ENCODE measurements at places on chromosomes 11 and 22.

DNA sequence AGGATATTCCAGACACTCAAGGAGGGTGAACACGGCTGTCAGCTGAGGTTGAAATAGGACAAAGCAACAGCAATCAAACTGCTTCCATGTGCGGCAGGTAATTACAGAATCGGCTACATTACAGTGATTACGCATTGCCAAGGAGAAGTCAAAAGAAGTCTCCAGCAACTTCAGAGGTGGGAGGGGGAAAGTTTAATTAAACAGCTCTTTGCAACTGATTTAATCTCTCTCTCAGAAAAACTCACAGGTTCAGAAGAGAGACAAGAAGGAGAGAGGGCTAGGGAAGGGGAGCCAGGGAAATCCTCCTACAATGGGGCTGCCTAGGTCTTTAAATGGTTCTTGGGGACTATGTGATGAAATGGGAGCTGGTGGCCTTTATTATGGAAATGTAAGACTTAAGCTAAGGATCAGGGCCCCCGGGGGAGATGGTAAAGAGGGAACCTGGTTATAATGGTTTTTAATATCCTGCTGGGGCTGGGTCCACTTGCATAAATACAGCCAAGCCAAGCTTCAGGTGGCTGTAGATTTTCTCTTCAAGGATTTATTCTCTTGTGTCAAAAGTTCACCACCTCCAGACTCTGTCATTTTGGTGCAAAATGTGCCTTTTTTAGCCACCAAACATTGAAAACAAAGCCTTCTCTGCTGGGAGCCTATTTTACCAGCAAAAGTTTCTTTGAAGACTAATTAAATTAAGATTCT lies 354.7 kb upstream of the NARS2 start:
- DNase-seq: no peak

DNA sequence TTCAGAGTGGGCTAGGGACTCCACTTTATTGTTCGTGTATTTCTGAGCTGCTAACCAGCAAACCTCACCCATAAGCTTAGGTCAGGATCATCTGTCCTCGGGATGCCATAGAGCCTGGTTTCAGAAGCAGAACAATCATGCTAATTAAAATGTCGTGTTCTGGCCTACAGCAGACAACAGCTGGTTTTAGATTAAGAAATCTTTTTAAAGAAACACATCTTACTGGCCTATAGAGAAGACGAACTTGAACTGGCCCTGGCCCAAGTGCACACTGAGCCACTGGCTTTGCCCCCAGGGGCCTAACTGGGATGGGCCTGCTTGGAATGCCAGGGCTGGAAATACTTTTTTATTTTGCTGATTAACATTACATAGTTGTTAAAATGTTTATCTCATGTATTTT lies 63.2 kb downstream of the ALX4 start:
- no peak for DNase-seq

DNA sequence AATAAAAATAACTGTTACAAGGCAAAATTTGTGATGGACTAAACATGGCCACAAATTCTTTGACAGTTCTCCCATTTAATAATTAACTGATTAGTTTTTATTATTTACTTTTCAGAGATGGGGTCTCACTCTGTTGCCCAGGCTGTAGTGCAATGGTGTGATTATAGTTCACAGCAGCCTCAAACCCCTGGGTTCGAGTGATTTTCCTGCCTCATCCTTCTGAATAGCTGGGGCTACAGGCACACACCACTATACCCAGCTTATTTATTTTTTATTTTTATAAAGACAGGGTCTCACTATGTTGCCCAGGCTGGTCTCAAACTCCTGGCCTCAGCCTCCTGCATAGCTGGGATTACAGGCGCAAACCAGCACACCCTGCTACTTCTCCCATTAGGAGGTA lies 4.5 kb upstream of the PATL1 start:
- no peak for DNase-seq

- peak; percentile 53 for DNase-seq
Observed at GRCh38 chr11:17014833-17015626, 816 bp upstream of the PLEKHA7 start.

DNA sequence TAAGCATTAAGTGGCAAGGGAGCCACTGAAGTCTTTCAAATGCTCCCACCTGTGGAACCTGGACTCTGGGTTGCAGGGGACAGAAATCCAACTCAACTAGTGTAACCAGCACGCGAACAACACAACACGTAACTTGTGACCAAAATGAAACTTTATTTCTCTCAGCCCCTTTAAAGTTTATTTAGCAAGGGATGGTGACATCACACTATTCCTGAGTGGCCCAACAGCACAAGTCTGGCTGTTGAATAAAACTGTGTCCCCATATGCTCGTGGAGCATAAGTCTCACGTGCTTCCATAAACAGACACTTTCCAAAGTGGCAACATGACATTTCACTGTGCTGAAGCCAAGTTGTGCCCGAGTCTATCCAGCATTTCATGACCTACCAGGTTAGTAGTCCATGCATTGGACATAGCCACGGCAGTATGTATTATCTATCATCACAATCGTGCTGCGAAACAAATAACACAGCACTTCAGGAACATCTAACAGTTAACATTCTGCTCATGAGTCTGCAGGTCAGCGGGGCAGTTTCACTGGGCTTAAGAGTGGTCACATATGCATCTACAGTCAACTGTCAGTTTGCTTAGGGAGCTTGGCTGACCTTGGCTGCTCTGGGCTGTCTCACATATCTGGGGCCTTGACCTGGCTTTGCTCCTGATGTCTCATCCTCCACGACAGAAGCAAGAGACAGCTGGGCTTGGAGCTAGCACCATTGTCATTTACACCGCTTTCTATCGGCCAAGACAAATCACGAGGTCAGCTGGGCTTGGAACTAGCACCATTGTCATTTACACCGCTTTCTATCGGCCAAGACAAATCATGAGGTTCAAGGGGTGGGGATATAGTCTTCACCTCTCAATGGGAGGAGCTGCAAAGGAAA lies 35.0 kb upstream of the LMO2 start:
- DNase-seq: no peak

- no peak for DNase-seq
Observed at GRCh38 chr11:97745515-97746050, 1275.2 kb upstream of the CNTN5 start.

- DNase-seq: no peak
Observed at GRCh38 chr11:95365348-95365747, 134.3 kb upstream of the SESN3 start.

- no peak for DNase-seq
Observed at GRCh38 chr11:70078095-70078780, at the start of gene ANO1. ANO1 (plus strand) TSS chr11:70078317; CDS start chr11:70078607, 290 bp downstream.

GRCh38 chr11:117705866-117706265 lies 91.2 kb downstream of the DSCAML1 start:
- no peak for DNase-seq

GRCh38 chr22:20571078-20571503 lies 63.7 kb downstream of the MED15 start:
- DNase-seq: no peak

DNA sequence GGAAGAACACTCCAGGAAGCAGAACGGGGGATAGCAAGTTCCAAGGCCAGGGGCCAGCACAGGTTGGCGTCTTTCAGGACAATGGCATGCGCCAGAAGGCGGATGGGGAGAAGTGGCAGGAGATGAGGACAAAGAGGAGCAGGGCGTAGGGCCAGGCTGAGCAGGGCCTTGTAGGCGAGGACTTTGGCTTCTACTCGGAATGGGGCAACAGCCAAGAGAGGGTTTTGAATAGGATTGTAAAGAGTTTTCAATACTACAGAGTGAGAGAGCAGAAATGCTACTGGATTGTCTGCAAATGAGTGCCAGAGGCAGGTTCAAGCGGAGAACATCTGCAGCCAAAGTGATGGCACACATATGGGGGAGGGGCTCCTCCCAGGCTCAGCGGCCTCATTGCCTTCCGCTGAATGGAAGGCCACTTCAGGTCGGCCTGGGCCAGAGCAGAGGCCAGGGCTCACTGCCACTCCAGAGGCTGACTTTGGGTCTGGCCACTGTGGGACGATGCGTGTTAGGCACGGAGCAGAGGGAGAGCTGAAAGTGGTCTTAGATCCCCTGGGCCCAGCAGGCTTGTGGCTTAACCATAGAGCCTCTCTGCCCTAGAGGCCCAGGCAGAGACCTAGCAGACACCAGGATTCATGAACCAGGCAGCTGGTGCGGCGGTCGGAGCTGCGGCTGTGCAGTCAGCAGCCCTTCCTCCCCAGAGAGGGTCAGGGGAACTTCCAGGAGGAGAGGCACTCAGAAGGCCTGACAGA lies 118.2 kb downstream of the DSCAML1 start:
- no peak for DNase-seq

GRCh38 chr11:30522536-30523243 lies 63.5 kb downstream of the MPPED2 start:
- DNase-seq: no peak

DNA sequence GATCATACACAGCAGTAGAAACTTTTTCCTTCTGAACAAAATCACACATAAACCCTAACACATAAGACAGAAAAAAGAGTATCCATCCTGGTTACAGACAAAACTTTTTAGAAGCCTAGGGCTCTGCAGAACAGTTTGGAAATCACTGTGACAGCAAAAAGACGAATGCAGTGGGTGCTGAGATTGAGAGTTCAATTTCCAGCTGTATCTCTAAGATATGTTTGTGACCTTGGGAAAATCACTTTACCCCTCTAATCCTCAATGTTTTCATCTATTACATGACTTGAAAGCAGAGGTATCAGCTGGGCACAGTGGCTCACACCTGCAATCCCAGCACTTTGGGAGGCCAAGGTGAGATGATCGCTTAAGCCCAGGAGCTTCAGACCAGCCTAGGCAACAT lies 128.5 kb downstream of the SIK3 start:
- no peak for DNase-seq

DNA sequence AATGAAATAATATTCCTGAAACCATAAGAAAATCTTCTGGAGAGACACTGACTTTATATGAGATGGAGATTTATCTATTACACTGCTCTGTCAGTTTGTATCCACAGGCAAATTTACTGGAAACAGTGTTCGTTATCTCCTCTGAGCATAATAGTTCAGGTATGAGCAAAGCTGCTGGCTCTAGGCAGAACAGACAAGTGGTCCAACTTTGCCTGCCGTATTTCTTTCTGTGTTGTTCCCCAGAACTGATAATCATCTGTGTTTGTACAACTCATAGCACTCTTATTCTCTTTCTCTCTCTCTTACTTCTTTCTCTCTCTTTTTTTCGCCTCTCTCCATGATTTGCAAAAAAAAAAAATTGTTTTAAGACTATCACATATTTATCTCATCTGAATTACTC lies 623.8 kb upstream of the CHORDC1 start:
- DNase-seq: no peak

- DNase-seq: no peak
Observed at GRCh38 chr11:17479284-17480214, 2.9 kb upstream of the ABCC8 start.

- no peak for DNase-seq
Observed at GRCh38 chr22:22903355-22903777, 15.8 kb downstream of the IGLL5 start.

- DNase-seq: no peak
Observed at GRCh38 chr11:69923641-69924307, 104.6 kb upstream of the FGF3 start.

- no peak for DNase-seq
Observed at GRCh38 chr11:110720431-110721275, 8.4 kb upstream of the ARHGAP20 start.

DNA sequence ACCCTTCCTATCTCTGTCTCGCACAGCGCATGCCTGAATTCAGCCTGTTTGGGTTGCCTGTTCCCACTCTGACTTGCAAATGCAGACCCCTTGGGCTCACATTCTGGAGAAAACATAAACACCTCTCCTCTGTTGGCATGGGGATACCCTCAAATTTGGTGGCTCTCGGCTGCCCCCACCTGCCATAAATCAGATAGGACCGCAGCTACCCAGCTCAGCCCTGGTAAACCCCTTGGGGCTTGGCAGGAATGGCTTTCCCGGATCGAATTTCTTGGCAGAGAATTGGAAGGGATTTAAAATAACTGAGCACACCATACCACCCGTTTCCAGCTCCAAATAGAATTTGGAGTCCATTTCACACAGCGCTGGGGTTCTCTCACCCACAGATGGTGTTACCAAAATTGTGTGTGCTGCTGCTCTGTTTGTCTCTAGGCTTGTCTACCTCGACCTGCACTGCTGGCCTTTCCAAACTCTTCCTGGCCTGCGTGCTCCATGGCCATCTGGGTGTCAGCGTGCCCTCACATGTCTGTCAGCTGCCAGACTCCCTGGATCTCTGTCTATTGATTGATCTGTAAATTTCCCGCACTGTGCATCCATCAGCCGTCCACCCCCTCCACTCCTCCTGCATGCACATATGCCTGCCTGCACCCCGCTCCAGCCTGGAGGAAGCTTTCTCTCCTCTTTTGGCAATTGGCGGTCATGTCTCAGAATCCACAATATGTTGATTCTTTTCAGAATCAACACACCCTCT lies 134.0 kb downstream of the NTM start:
- no peak for DNase-seq

- no peak for DNase-seq
Observed at GRCh38 chr11:10274726-10275125, 19.3 kb downstream of the SBF2 start.

DNA sequence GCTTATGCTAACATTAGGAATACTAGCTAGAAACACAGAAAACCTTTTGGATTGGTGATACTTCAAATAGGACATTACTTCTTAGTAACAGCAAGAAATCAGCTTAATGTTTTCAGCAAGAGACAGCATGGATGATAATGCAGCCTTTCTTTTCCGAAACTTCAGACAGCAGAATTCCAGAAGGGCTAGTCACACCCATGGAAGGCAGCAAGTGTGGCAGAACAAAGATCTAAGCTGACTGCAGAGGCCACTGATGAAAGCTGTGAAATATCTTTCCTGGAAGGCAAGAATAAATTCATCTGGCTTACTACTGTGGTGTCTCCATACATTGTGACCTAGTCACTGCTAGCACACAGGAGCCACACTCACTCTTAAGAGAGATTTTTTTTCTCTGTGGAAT lies 100.3 kb downstream of the CCDC83 start:
- no peak for DNase-seq

DNA sequence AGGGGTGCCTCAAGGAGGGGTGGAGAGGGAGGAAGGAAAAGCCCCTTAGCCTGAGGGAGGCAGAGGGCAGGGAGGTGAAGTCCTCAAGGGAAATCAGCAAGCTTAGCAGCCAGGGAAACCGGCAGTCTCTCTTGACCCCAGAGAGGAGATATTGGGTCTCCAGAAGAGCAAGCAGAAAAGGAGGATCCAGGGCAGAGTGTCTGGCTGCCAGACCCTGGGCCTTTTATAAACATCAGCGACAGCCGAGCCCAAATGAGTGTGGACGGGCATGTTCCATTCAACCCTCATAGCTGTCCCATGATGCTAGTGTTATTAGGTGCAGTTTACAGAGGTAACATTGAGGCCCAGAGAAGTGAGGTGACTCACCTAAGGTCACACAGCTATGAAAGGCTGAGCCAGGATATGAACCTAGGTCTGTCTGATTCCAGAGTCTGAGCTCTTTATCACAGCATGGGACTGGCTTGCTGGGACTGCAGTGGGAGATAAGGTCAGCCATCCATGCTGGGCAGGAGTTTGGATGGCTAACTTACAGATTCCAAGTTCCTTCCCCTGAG lies 9.3 kb downstream of the PRDM11 start:
- DNase-seq: no peak

DNA sequence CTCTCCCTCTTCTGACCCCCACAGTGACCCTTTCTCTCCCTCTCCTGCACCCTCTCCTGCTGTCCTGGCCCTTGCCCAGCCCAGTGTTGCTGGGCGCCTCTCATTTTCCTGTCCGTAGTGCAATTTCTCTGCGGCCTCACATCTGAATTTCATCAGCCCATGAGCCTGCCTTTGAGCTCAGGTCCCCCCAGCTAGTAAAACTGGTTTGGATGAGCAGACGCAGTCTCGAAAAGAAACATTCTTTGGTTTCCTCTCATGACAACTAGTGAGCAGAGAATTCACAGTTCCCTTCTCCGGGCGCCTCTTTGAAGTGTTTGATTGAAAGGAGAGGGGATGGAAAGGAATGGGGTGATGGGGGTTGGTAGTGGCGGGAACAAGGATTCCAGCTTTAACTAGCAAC lies 126.0 kb upstream of the CADM1 start:
- no peak for DNase-seq
